CD4-positive, alpha-beta T cell treated with Interleukin-2 at 100 ng/mL for 4 hours (primary cell): ENCODE measurements at places on chromosomes 4 and X.

DNA sequence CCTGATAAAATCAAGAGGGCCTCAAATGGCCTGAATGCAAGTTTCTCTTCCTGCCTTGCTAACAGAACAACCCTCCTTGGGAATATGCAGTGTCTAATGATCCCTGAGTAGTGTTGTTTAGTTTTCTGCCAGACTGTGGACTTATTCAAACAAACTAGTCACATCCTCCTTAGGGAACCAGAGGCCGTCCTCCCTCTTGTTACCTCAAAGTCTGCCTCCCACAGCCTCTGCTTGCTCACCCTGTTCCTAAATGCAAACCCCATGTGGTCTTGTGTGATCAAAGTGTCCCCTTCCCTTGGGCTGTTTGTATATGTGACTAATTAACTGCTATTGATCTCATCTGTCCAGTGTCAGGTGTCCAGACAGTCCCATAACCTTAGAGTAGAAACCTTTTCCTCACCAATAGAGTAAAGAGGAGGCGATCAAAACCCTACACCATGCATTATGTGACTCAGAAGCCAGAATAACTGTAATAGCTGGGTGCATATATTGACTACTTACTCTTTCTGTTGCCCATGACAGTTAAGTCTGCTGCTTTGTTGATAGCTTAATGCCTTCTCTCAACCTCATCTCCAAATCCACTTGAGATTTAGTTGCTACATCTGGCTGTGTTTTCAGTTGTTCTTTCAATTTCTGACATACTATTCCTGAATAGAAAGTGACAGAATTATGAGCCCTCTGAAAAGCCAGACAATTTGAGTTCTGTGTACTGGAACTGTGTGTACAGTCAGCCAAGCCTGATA lies 473.0 kb upstream of the NWD2 start:
- no peak for DNase-seq

- DNase-seq, result no peak
Observed at GRCh38 chr4:4787421-4787820, 72.0 kb upstream of the MSX1 start.

DNA sequence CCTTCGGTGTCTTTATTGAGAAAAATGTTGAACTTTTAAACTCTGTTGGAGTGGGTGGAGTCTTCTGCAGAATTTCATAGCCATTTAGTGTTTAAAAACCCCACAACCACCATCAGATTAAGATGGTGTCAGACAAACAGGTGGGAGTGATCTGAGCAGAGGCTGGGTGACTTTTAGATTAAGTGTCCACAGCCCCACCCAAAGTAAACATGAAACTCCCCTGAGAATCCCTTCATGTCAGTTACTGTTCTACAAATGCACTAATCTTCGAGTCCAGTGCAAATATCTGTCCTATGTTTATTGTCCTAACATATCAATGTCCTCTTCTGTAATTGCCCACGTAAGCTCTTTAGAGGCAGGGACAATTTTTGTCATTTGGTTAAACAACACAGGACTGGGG lies 175.6 kb upstream of the RBPJ start:
- no peak for DNase-seq

GRCh38 chr4:176300565-176300964 lies 19.2 kb upstream of the SPCS3 start:
- DNase-seq, result no peak

DNA sequence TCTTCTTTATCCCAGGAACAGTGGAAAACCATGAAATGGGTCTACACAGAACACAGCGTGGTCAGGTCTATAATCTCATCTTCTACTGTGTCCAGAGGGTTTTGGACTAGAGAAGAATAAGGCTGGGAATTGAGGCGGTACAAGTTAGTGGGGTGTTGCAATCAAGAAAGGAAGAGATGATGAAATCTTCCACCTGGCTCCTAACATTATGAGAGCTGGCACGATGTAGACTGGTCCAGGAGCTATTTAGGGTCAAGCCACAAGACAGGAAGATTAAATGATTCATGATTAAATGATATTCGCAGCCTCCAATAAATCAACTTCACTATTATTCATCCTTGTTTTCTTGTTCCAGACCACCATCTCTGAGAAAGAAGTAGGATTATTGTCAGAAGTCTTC lies 88.0 kb downstream of the ARSF start:
- DNase-seq, result no peak

- no peak for DNase-seq
Observed at GRCh38 chrX:38045538-38046096, 39.3 kb downstream of the SYTL5 start.

GRCh38 chrX:44980403-44980802 lies 107.4 kb downstream of the KDM6A start:
- no peak for DNase-seq

DNA sequence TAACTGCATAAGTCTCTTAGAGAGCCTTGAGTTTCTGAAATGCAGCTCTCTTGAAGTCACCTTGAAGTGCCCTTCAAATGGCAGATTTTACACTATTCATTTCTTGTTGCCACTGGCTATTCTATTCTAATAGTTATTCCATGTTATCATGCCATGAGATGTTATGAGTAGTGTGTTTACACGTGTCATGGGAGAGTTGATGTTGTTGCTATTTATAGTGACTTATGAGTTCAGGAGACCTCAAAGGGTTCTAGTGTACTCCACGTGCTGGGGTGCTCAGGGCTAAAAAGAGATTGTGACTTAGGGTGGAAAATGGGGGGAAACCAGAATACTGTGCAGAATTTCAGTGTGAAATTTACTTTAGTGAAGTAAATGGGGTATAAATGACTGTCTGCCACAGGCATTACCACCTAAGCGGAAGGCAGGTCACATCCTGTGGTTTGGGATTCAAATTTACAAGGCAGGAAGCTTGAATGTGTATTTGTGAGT lies 77.1 kb upstream of the SLC4A4 start:
- DNase-seq, result no peak
